Thoracic aorta (tissue), 2 donors: ENCODE measurements at places on chromosomes 5 and 9.

DNA sequence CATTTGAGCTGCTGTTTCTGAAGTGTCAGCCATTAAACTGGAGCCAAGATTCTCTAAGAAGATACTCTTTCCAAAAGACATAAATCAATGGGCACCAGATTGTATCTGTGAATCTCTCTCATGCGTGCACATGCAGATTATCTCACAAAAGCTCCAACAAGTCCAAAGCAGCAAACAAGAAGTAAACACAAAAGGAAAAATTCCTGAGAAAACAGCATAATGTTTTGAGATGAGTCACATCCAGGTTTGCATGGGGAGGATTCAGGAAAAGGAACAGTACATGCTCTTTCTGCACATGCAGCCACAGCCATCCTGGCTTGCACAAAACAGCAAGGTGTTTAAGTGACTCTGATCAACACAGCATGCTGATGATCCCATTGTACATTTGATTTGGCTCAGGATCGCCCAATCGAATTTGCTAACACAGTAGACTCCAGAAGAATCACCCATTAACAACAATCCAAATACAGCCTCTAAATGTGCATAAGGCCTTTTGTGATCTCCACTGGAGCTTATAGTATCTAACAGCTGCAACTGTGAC, 143.1 kb downstream of the ELAVL2 start:
- no peak for DNase-seq

- DNase-seq, result no peak
Observed at GRCh38 chr5:25090275-25090674, 445.5 kb upstream of the CDH10 start.

- DNase-seq, result no peak
Observed at GRCh38 chr9:108049671-108050494, 560.3 kb upstream of the KLF4 start.

GRCh38 chr9:89012294-89013042, 21.2 kb downstream of the S1PR3 start:
- no peak for DNase-seq

DNA sequence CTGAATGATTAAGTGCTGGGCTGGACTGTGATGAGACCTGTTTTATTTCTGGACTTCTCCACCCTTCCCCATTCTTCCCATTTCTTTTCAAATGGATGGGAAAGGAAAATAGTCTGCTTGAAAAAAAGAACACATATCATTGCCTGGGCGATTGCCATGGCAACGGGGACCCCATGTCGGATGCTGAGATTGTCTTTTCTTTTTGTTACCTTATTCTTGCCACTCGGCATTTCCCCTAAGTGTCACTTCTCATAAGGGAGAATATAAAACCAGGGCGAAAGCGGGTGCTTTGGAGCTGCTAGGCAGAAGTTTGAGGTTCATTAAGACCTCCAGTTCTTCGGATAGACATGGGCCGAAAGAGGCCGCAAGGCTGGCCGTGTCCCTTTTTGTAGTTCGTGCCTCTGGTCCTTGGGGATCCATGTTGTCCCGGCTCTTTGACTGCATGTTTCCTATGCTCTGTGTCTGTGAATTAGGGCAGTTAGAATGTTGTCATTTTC, 763 bp downstream of the FGD3 start:
- no peak for DNase-seq

DNA sequence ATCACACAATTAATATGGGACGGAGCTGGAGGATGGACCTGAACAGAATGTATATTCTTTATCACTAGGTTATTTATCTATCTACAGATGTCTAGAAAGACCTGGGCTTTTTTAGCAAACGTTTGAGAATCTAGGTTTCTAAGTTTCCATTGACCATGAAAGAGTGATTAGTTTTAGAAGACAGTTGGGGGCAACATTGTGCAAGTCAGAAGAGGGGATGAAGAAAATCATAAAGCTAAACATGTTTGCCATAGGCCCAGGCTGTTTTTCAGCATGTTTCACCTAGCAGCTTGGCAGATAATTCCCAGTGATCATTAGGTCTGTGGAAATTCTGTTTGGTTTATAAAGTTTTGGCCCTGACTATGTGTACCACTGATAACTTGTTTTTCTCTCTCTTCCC, 44.1 kb upstream of the CDKN2B start:
- no peak for DNase-seq

GRCh38 chr5:178192244-178192643, 5.1 kb upstream of the GMCL2 start:
- no peak for DNase-seq

DNA sequence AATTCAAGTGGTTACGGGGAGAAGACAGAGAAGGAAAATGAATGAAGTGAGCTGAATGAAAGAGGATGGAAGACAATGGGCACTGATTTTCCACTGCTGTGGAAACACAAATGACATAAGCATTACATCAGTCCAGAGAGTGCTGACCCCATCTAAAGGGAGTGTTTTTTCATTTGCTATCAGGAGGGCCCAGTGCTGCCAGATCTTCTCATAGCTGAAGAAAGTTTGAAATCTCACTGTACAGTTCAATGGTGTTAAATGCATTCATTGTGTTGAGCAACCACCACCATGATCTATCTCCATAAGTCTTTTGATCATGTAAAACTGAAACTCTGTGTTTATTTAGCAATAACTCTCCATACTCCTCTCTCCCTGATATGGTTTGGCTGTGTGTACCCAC, 41.5 kb upstream of the STARD4 start:
- no peak for DNase-seq

DNA sequence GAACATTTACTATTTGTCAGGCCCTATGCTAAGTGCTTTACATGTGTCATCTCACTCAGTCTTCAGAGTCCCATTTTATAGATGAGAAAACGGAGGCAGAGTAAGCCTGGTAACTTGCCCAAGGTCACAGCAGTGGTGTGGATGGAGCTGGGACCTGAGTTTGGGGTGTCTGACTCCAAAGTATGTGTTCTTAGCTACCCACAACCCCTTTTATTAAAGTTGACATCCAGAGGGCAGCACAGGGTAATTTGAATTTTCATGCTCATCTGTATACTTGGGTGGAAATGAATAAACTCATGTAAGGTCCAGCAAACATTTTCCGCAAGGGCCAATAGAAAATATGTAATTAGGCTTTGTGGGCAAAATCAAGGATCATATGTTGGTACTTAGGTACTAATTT, 93.4 kb upstream of the SLC25A48 start:
- DNase-seq, result no peak
